ENCODE measurements at places on chromosomes 1 and 21.

DNA sequence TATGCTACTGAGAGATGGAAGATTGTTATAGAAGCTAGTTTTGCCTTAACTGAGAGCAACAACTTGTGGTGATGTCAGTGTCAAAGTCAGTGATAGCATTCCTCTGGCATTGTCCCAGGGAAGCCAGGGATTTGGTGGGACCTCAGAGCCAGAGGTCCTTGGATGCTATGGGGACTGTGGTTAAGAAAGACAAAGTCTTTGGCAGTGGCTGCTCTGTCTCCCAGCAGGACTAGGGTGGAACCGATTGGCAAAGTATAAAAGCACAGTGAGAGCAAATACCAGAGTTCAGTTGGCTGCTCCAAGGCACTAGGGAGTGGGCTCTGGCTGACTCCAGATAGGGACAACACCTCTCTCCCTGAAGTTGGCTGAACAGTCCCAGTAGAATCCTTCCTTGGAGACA, 104.8 kb downstream of the GDAP2 start:
- no peak for DNase-seq

DNA sequence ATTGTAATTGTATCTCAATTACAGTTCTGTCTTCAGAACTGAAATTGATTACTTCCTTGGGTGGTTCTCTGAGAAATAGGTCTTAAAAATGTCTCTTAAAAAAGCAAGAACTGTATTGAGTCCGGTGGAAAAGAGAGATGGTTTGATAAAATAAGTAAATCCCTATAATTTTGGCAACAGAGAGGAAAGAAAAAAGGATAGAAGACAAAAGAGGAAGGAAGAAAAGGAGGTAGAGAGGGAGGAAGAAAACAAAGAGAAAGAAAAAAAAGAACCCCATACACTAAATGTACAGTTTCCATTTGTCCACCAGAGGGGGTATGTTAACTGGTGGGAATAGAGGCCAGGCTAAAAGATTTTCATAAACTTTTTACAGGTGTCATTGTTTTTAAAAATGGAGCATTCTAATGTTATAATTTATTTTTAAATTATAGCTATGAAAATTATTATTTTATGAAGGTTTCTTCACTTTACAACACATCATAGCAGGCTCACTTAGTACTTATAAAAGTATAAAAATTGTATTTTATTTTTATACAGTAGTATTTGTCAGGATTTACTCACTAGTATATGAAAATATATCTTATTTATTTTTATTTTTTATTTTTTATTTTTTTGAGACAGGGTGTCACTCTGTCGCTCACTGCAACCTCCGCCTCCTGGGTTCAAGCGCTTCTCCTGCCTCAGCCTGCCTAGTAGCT, 2.1 kb upstream of the UBE2T start:
- DNase-seq, result no peak

GRCh38 chr1:240499012-240499411, 112.9 kb downstream of the GREM2 start:
- no peak for DNase-seq

DNA sequence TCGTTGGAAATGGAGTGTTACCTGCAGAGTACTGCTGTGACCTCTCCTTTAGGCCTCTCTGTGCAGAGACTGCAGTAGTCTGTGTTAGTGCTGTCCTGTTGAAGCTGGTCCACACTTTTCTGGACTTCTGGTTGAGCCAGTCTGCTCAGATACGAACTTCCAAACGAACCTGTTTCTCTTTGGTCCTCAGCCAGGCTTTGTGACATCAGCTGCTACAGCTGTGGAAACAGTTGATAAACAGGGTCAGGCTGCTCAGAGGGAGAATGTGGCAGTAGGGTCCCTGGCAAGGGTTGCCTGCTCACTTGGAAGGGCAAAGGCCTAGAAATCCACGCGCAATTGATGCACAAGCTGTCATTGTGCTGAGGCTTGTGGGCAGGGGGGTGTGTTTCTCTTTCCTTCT, 98.8 kb downstream of the NOS1AP start:
- no peak for DNase-seq

- DNase-seq, result no peak
Observed at GRCh38 chr1:91734761-91735160, 151.2 kb downstream of the TGFBR3 start.

DNA sequence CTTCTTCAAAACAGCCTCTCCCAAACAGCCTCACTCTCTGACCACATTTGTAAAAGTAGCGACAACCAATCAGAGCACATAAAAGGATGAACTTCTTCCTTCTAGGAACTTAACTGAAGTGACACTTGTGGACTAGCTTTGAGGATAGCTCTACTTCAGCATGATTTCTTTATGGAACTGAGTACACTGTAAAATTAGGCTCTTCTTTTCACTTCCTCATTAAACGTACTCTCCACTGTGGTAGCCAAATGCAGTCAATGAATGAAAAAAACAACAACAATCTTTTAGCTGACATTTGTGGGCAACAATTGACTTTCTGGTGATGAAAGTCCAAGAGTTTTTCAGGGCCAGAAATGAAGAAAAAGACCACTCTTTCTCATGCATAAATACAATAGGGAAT, 9.6 kb downstream of the LRRC53 start:
- DNase-seq, result no peak

GRCh38 chr21:39057121-39057520, 126.1 kb downstream of the PSMG1 start:
- DNase-seq, result no peak

GRCh38 chr1:239912471-239912870, 179.2 kb upstream of the FMN2 start:
- DNase-seq, result no peak
